ENCODE measurements at places on chromosomes 2 and 18. TPM values are rescaled to one million over a fixed set of nuclear protein-coding genes. Genes with fewer than 3 reads are reported as not detected.

- no peak for DNase-seq
These were observed 213.8 kb downstream of the AFF3 start for GRCh38 chr2:99928470-99929053.

Gene CNTNAP5
- polyA plus RNA-seq, result 0.03 TPM

Gene UGT1A5
- polyA plus RNA-seq, result not detected

- no peak for DNase-seq
These were observed 7.6 kb upstream of the ASXL2 start for GRCh38 chr2:25885933-25886332.

GRCh38 chr2:112332123-112332696, 56.8 kb downstream of the ZC3H6 start:
- DNase-seq, result no peak
